ENCODE measurements at places on chromosomes 7 and 10.

- DNase-seq, result no peak
Measured at GRCh38 chr10:92011560-92012214, 88.1 kb downstream of the BTAF1 start.

DNA sequence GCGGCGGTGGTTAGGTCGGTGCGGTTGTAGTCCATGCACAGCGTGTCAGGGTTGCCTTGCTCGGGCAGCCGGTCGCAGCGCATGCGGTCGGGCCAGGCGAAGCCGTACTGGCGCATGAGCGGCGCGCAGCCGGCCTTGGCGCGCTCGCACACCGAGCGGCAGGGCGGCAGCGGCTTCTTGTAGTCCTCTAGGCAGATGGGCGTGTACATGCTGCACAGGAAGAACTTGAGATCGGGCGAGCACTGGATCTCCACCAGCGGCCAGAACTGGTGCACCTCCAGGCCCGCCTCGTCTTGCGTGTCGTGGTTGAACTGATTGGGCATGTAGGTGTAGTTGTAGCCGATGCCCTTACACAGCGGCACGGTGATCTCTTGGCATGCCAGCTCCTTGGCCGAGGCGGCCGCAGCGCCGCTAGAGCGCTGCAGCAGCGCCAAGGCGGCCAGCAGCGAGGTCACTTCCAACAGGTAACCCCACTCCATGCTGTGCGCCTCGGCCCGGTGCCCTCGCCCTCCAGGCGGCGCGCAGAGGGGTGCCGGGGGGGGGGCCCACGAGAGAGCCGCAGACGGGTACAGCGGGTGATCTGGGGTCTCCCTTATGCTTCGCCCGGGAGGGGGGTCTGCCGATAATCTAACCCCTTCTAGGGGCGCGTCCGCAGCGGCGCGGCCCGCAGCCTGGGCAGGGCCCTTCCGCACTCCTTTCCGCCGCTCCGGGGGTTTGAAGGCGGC, 983 bp downstream of the FZD8 start:
- peak; percentile 37 for DNase-seq

- no peak for DNase-seq
Measured at GRCh38 chr10:71496927-71497762, 100.4 kb downstream of the CDH23 start.

GRCh38 chr7:77188731-77189437, 10.7 kb downstream of the FGL2 start:
- DNase-seq, result no peak

GRCh38 chr7:24319209-24319608, 35.2 kb downstream of the NPY start:
- no peak for DNase-seq

DNA sequence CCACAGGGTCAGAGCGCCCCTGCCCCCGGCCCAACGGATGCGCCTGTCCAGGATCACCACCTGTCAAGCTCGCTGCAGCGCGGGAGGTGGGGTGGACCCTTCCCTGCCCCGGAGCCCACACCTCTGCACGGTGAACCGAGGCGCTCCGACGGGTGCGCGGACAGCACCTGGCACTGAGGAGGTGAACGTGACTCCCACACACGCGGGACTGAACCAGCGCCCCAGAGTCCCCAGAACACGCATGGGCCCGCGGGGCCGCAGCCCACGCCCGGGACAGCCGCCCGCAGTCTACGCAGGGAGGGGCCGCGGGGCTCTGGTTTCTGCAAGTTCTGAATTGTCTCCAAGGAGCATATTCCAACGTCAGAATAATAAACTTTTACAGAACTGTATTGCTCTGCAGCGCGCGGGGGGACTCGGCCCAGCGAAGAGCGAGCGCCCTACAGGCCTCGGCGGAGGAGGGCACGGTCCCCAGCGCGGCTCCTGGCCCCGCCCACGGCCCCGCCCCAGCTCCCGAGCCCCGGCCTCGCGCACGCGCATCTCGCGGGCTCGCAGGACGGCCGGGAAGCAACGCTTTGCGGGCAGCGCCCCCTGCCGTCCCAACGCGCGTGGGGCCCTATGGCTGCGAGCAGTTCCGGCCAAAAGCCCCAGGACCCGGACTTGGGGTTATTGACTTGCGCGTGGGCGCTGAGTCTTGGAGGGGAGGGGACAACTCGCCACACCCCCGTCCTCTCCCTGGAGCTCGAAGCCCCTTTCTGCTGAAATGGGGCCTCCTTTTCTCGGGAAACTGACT, 29.7 kb downstream of the OAT start:
- DNase-seq, result peak; percentile 92

GRCh38 chr7:153590571-153590970, 461.6 kb upstream of the DPP6 start:
- no peak for DNase-seq

- DNase-seq, result no peak
Measured at GRCh38 chr7:139702811-139703486, 74.8 kb downstream of the HIPK2 start.

GRCh38 chr7:139646566-139646965, 123.1 kb downstream of the CLEC2L start:
- no peak for DNase-seq

- DNase-seq, result no peak
Measured at GRCh38 chr7:74307738-74308505, 18.7 kb downstream of the CLIP2 start.

DNA sequence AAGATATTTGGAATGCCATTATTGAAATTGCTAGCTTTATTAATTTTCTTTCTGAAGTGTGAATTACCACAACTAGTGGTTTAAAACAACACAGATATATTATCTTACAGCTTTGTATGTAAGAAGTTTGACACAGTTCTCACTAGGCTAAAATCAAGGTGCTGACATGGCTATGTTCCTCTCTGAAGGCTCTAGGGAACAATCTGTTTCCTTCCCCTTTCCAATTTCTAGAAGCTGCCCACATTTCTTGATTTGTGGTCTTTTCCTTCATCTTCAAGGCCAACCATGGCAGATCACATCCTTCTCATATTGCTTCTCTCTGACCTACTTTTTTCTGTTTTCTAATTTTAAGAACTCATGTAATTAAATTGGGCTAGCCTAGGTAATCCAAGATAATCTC, 43.3 kb upstream of the SLC26A3 start:
- DNase-seq, result no peak

GRCh38 chr7:84025332-84025927, 169.2 kb downstream of the SEMA3A start:
- no peak for DNase-seq

DNA sequence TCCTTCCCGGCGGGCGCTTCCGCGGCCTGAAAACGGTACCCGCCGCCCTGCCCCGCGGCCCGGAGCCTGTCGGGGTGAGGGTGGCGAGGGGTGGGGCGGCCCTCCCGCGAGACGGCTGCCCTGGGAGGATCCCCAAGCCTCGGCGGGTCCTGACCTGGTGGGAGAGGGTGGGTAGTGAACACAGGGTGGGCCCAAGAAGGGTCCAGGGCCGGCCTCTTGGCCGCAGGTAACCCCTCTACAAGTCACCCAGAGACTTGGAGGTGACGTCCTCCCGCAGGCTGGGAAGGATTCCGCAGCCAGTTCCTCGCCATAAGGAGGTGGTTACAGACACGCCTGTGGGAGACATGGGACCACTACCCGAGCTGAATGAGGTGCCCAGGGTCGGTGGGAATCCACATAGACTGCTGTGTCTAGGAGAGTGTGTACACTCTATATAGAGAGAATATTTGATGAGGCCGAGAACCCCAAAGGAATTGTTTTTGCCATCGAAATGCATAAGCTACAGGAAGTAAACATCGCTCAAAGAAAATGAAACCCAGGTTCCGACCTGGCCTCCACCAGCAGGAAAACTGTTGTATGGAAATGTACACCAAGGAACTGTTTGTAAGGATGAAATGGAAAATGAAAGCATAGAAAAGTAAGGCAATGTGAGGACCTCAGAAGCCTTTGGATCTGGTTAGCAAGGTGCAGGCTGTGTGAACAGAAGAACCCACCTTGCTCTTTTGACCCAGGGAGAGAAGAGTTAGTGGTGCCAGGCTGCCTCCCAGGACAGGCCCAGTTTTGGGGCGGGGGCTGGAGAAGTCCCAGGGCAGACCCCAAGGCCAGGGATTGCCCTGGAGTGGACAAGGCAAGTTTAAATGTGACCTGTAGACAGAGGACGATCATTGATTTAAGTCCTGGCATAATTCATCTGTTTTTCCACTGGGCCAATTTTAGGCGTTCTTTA, 659 bp downstream of the OPTN start:
- DNase-seq, result peak; percentile 25

DNA sequence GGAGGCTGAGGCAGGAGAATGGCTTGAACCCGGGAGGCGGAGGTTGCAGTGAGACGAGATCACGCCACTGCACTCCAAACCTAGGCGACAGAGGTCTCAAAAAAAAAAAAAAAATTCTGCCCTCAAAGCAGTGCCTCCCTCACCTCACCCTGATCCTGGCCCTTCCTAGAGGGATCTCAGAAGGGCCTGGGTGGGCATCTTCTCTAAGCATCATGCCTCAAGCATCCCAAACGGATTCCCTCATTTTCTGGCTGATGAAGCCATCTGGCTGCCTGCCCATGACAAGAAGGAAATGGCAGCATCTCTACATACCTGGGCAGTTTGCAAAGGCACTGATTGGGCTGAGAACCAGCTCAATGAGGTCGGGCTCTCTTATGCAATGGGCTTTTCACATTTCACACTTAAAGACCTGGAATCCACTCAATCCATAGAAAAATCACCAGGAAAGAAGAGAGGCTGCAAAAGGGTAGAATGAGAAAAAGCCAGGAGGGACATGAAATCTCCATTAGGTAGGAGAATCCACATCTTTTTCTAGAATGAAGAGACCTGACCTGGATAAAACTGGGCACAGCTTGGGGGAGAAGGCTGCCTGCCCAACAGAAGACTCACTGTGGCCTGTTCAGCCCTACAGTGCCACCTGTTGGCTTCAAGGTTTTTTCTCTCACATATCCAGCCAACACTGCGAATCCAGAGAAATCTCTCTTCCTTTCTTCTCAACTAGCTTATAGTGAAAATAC, 48.1 kb downstream of the PDLIM1 start:
- DNase-seq, result peak; percentile 4

DNA sequence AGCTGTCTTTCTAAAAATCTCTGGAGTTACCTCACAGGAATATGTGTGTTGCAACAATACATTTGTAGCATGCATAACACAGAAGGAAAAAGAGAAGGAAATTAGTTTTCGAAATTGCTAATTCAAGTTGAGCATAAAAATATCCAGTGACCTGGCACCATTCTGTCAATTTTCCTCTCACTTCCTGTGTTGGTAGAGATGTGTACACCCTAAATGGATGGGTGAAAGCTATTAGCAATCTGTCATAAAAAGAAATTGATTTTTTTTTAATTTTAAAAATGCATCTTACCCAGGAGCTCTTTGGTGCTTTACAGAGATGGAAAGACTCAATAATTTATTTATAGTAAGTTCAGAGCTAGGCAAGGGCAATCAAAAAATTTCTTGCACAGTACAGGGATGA, 333.3 kb upstream of the TMEM229A start:
- DNase-seq, result no peak

DNA sequence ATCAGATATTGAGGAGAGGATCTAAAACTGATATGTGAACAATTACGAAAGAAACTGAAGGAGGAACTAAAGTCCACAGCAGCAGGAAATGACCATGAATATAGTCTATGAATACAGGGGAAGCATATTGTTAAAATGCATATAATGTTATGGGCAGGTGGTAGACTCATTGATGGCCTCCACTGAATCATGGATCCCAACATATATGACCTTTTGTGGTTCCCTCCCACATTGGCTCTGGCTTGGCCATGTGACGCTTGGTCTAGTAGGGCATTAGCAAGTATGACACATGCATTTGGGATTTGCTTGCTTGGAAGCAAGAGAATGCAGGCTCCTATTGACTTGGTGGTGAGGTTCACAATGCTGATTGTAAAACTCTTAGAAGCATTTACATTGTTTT, 55.2 kb upstream of the RAB18 start:
- no peak for DNase-seq

GRCh38 chr7:158353606-158354570, 233.7 kb downstream of the PTPRN2 start:
- DNase-seq, result no peak

- no peak for DNase-seq
Measured at GRCh38 chr7:99092064-99092720, 51.7 kb downstream of the SMURF1 start.
